NCI-H460 (cell line): ENCODE measurements at places on chromosomes 4 and X.

- no peak for DNase-seq
Observed at GRCh38 chr4:20341134-20341738, 89.5 kb downstream of the SLIT2 start.

GRCh38 chr4:118318931-118319330 lies 33.9 kb downstream of the PRSS12 start:
- DNase-seq, result no peak

GRCh38 chr4:80876810-80877209 lies 153.7 kb upstream of the BMP3 start:
- no peak for DNase-seq

GRCh38 chrX:79631526-79631925 lies 264.4 kb upstream of the ITM2A start:
- DNase-seq, result no peak

DNA sequence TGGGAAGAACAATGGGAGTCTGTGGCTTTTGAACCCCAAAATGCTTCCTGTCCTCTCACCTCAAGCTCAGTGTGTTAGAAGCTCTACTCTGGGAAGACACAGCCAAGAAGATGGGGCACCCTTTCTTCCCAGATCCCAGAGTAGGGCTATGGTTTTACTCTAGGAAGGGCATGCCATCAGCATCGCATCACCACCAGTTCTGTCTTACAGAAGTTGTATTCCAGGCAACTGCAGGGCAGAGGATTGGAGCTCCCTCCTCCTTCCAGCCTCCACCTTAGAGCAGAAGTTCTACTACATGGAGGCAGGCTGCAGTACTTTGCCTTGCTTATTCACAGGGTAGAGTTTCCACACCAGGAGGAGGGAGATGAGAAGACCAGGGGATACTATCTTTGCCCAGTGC lies 18.1 kb upstream of the ZFX start:
- DNase-seq, result no peak

- DNase-seq, result no peak
Observed at GRCh38 chrX:2332252-2332651, 168.5 kb downstream of the DHRSX start.

- DNase-seq, result no peak
Observed at GRCh38 chr4:15438939-15439524, 11.2 kb downstream of the C1QTNF7 start.

DNA sequence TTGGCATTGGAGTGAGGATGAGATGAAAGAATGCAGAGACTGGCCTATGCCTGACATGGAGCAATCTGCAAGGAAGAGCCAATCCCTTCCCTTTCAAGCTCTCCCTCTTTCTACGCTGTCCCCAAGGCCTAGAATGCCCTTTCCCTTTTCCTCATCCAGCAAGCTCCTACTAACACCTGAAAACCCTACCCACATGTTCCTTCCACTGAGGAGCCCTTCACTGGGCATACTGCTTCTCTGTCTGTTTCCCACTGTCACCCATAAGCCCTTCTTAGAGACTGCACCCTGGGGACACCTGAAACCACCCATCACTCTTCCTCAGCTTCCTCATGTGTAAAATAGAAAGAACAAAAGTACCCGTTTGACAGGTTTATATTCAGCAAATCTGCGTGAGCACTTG lies 249.6 kb upstream of the PSAPL1 start:
- DNase-seq, result no peak

- DNase-seq, result no peak
Observed at GRCh38 chrX:13357925-13358324, 38.1 kb upstream of the ATXN3L start.

- no peak for DNase-seq
Observed at GRCh38 chr4:189294574-189294973, 646.1 kb upstream of the FRG1 start.

- DNase-seq, result no peak
Observed at GRCh38 chr4:7792616-7793015, 147.0 kb downstream of the AFAP1 start.

DNA sequence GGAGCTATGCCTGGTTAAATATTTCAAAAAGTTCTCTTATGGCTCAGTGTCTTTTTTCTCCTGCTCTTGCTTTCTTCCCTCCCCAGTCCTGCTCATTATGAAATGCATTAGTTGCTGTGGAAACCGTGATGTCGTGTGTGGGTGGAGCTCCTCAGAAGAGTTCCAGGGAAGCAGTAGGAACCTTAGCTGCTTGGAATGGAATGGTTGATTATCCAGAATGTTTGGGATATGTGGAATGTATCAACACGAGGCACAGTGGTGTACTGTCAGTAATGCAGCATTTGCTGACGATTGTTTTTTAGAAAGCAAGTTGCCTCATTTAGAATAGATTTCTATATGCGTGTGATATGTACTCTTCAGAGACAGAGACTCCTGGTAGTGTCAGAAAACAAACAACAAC lies 333.2 kb downstream of the ARHGAP10 start:
- DNase-seq, result no peak

DNA sequence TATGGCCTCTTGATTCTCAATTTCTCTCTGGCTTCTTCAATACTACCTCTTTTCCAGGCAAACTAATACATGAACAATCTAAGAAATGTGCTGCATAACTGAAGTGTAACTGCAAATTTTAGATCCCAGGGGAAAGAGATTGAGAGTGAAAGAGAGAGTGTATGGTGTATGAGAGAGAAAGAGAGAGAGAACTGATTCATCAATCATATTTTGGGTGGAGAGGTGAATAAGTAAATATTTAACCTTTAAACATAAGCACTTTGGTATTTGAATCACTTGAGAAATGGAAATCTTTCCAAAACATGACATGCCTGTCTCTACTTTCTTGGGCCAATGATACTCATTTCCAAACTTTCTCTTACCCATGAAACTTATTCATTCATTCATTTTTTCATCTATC lies 147.2 kb upstream of the DIPK2B start:
- no peak for DNase-seq

- DNase-seq, result no peak
Observed at GRCh38 chr4:56464581-56464980, 2.8 kb upstream of the SRP72 start.

DNA sequence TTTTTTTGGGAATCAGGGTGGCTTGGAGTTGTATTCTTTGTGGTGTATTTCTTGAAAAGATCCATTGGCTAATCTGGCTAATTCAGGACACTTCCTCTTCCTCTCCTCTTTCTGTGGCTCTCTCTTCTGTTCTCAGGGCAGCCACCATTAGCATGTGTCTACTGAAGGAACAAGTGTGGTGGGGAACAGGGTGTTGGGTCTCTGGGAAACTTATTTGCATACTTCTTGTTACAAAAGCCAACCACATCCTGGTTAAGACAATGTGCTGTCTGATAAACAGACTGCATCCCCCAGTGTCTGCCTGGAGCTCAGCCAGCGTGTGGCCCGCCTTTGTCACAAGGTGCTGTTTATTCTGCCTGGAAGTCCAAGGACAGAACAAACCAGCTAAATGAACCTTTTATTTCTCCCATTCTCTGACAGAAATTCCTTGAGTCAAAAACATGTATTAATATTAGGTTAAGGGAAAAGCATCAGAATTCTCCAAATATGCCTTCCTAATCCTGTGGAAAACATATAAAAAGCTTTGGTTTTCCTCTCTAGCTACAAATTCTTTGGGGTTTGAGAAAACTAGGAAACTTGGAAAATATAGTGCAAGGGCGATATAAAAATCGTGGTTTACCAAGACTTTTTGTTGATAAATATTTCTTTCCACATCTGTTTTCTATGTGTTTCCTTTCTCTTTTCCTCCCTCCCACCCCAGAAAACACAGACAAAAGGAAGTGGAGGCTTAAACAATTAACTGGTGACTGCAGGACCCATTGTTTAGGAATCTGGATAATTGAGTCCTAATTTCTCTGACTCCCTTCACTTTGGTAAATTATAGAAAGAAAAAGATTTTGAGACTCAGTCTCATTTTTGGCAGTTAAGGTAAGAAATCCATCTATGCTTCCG lies 203.6 kb downstream of the SPRY1 start:
- DNase-seq, result no peak

GRCh38 chrX:100928660-100929613 lies at the start of gene XKRX:
Gene XKRX (minus strand): TSS chrX:100928917. CDS start chrX:100928304, 613 bp downstream.
- no peak for DNase-seq

DNA sequence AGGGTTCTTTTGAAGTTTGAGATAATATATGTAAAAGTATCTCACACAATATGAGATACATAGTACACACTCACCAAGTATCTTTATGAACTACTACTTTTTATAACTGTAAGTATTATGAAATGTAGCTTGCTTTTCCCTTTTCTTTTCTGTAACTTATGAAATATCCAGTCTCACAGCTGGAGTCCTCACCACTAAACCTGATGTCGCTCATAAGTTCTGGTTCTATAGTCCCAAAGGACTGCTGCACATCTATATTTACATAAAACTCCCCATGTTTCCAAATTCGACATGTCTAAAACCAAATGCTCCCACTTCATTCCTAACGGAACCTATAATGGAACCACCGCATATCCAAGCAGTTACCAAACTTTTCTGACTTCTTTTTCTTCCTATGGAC lies 186.5 kb upstream of the SLC7A11 start:
- no peak for DNase-seq

DNA sequence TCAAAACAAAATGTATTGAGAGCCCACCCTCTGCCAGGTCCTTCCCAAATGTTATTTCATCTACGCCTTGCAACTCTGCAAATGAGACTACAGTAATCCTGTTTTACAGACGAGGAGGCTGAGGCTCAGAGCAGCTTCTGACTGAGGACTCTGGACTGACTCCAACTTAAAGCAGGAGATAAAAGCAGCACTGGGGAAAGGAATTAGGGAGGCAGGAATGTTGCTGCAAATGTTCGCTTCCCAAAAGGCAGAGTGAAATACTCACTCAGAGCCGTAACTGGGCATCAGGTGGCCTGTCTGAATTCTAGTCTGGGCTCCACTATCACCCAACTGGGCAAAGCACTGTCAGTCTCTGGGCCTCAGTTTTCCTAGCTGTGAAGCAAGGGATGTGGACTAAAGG lies 94.7 kb upstream of the SRD5A3 start:
- DNase-seq, result no peak

DNA sequence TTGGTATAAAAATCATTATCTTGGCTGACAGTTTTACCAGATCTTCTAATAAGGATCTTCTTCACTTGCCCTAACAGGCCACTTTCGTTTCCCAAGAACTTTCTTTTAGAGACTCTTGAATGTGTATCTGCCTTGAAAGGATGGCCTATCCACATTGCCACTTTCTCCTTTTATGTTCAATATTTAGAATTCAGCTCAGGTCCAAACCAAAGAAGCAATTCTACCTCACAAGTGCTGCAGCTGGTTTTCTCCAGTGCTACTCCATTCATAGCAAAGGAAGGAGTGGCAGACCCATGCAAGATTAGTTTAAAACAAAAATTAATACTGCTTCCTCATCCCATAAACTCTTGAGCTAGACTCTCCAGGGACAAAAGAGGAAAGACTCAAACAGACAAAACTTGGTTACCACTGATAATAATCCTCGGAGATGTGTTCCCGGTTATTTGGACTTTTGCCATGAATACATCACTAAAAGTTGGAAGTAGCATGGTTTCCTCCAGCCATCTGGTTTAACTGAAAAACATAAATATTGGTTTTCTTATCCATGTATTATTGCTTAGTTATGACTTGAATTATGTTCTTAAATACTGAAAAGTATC lies 401.8 kb downstream of the PABPC4L start:
- no peak for DNase-seq

GRCh38 chr4:80215449-80216052 lies 18.2 kb downstream of the PRDM8 start:
- DNase-seq, result peak; percentile 20

DNA sequence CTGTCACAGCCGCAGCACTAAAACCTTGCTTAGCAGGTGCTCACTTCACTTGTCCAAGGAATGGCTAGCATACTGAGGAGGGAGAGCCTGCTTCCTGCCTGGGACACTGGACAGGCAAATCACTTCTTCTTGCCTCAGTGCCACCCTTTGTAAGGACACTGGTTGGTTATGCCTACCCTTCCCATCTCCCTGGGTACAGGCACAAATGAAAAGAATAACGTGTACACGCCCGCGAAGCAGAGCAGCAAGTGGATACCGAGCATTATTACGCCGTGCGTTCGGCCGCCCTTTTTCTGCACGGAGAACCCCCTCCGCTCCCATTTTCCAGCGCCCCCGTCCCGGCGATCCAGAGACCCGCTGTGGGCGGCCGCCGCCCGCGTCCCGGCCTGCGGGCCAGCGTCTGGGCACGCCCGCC lies 338 bp upstream of the KLHL2 start:
- DNase-seq, result no peak

- no peak for DNase-seq
Observed at GRCh38 chrX:22124098-22124497, 92.0 kb downstream of the PHEX start.

- no peak for DNase-seq
Observed at GRCh38 chrX:147069926-147070325, 255.4 kb upstream of the CXorf51A start.

GRCh38 chrX:65821721-65822496 lies 154.5 kb downstream of the MSN start:
- DNase-seq, result no peak

DNA sequence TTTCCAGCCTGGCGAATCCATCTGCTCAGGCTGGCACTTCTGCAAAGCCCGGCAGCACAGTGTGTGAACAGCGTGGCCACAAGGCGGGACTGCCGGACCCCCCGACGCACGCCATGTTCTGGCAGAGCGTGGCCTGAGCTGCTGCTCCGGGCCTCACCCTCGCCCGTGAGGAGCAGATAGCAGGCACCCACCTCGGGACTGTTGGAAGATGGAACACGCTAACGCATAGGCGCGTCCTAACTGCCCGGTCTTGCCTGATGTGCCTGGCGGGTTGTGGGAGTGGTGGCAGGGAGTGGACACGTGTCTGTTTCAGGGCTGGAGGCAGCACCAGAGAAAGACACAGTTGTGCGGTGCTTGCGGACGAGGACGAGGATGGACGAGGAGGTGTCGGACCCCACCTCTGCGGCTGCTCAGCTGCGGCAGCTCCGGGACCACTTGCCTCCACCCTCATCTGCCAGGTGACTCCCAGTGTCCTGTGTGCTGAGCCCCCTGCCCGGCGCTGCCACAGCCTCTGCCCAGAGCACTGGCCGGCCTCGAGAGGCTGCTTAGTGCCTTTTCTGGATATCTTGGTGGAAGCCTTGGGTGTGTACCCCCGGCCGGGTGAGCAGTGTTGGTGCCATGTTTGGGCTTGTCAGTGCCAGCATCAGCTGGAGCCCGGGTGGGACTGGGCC lies 28.2 kb downstream of the UVSSA start:
- no peak for DNase-seq

GRCh38 chr4:138821331-138821730 lies 194.2 kb upstream of the NOCT start:
- DNase-seq, result no peak

DNA sequence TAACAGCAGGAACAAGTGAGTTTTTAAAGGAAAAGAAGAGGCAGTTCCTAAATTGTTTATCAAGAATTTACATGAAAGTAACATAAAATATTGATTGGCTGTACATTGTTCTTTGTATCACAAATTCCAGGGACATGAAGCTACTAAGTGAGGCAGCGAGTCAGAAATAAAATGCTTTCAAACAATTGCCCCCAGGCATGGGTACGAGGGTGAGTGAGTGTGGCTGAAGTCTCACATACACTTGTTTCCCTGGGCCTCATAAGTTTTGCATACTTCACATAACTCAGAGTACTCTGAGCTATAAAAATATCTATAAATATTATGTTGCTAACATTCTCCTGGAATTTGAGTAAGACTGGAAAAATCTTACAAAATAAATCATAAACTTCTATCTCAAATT lies 511.6 kb upstream of the PRKX start:
- DNase-seq, result no peak

- no peak for DNase-seq
Observed at GRCh38 chr4:36142504-36142903, 101.8 kb downstream of the ARAP2 start.
